ENCODE measurements at places on chromosomes 11 and 22.

DNA sequence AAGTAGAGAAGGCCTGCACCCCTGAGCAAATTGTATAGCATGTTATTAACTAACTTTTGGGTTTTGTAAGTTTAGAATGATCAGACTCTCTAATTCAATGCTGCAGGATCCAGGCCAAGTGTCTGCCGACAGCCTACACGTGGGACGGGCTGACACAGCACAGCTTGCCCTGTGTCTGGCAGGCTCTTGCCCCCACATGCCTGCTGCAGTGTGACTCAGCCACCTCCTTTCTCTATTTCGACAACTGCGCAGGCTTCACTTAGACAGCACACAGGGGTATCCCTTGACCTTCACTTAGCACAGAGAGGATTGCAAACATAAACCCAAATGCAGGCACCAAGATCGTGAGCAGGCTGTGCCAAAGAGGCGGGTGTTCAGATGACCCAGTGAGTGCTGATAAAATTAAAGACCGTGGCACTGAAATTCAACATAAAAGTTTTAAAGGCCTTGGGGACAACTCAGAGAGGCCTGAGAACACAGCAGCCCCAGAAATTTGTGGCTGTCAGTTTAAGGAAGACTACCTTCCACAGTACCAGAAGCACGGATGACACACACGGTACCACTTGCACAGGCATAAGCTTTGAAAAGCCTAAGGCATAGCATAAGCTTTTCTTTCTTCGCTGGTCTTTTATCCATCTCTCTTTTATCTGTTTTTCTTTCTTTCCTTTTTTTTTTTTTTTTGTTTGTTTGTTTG is 37.8 kb downstream of the SCN3B start:
- DNase-seq, result no peak

GRCh38 chr22:41826430-41827383 is 6.2 kb upstream of the SREBF2 start:
- DNase-seq, result no peak

GRCh38 chr22:30290342-30291057 is 1.2 kb upstream of the CASTOR1 start:
- DNase-seq, result no peak

GRCh38 chr11:12667646-12668045 is 6.6 kb upstream of the TEAD1 start:
- no peak for DNase-seq

GRCh38 chr22:44206696-44207095 is 26.0 kb downstream of the PARVG start:
- no peak for DNase-seq

GRCh38 chr22:19870153-19871022 is 15.7 kb upstream of the GNB1L start:
- no peak for DNase-seq

DNA sequence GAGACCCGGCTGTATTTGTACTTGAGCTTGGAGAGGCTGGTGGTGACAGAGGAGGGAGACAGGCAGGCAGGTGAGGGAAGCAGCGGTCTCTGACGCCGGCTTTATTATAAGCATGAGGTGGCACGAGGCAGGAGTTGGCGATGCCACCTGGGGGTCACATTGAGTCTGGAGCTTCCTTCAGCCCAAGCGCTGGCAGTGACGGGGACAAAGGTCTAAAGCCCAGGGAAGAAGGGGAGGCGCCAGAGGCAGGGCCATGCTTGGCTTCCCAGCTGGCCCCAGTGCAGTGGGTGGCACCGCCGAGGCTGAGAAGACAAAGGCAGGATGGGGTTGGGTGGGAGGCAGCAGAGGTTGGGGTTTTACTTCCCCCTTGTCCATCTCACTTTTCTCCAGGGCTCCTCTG is 4.5 kb downstream of the FXYD2 start:
- DNase-seq, result no peak

- DNase-seq, result no peak
These were observed 4.8 kb upstream of the CHRM1 start for GRCh38 chr11:62925745-62926679.

GRCh38 chr11:7654195-7654705 is 19.1 kb downstream of the CYB5R2 start:
- no peak for DNase-seq

- DNase-seq, result peak; percentile 23
These were observed at the start of gene GUCD1 for GRCh38 chr22:24554313-24555164. Gene GUCD1, minus strand, starts transcription at chr22:24555138. Its CDS starts 147 bp downstream, at chr22:24554991.

DNA sequence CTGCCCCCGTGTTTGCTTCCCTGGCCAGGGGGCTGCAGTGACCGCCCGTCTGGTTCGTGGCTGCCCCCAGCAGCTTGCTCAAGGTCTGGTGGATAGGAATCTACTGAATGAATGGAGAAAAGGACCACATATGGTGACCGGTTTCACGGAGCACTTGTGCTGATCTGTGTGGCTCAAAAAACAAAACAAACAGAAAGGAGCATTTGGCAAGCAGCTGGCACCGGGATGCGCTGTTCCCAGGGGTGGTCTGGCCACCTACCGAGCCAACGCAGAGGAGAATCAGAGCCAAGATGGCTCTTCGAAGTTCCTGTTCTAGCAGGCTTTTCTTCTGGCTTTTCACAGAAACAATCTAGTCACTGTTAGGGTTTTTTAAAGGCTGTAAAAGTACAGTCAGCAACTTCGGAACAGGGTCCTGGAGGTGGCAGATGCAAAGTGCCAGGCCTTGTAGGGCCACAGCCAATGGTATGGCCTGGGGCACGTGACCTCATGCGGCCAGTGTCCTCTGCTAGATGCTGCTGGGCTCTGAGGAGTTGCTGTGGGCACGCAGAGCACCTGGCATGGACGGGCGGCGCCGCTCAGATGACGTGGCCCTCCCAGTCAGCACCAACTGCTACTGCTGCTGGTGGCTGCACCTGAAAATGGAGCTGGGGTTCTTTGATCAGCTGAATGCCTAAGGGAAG is 27.3 kb upstream of the PACSIN2 start:
- DNase-seq, result no peak

GRCh38 chr22:34878171-34878570 is 187.8 kb upstream of the ISX start:
- no peak for DNase-seq

- DNase-seq, result peak; percentile 33
These were observed 3.8 kb downstream of the APOL3 start for GRCh38 chr22:36156515-36157419.

DNA sequence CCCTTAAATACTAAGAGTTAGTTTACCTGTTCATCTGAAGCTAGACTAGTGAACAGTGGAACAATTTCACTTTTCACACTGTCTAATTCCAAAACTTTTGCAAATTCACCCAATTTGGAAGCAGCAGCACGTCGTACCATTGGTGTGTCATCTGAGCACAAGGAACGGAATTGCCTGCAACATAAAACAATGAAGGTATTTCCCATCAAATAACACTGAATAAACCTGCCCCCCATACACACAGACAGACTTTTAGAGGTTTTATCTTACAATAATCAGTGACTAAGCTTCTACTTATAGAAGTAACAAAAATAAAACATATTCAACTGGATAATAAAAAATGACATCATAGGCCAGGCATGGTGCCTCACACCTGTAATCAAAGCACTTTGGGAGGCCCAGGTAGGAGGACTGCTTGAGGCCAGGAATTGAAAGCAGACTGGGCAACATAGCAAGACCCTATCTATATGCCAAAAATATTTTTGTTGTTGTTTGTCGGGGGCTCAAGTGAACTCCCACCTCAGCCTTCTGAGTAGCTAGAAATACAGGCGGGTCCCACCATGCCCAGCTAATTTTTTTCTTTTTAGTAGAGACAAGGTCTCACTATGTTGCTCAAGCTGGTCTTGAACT is 6.3 kb downstream of the PPP2R1B start:
- no peak for DNase-seq

- no peak for DNase-seq
These were observed 7.5 kb upstream of the CDKN1C start for GRCh38 chr11:2892967-2893528.

DNA sequence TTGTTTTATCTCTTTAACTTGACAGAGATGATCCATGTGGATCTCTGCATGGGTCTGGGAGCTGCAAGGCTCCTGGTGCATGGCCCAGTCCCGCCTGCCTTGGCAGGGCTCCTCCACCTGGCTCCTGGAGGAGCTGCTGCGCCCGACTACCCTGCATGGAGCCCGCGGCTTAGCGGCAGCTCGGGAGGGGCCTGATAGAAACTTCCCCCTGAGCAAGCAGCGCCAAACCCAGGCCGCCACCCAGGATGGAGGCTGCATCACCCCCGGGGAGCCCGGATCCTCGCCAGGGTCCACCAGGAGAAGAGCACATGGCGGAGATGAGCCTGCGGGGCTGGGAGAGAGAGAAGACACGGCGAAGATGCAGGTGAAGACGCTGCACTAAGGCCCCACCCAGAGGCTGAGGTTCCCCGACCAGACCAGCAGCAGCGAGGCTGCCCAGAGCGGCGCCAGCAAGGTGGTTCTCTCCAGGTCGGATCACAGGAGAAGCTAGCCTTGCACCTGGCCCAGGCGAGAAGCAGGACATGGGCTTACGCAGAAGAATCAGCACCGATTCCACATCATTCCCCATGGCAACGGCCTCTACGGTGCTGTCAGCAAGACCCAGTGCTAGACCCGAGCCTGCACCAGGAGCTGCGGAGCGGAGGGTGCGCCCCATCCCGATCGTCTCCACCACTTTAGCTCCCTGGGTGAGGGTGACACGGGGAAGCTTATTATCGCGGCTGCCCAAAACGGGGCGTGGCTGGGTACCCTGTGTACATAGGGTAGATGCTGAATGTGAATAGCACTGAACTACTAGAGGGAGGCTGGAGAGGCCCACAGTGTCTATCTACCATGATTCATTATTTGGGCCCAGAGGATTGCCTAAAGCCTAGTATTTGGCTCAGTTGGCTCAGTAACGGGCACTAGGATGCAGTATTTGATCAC is 41.3 kb upstream of the VPREB1 start:
- no peak for DNase-seq

- no peak for DNase-seq
These were observed 286.4 kb upstream of the TENM4 start for GRCh38 chr11:79727221-79727620.

DNA sequence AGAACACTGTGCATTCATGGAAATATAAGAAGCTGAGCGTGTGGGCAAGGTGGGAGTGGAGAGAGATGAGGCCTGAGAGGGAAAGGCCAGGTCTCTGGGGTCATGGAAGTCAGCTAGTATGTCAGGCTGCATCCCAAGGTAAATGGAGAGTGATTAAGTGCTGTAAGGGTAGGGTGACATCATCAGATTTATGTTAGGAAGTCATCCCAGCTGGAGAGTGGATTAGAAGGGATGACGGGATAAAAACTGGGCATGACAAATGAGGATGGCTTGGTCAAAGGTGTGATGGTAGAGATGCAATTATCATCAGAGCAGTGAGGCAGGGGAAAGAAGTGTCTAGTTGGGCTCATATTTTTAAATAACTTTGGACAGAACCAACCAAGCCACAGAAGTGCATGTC is 3.5 kb upstream of the ENDOD1 start:
- no peak for DNase-seq

DNA sequence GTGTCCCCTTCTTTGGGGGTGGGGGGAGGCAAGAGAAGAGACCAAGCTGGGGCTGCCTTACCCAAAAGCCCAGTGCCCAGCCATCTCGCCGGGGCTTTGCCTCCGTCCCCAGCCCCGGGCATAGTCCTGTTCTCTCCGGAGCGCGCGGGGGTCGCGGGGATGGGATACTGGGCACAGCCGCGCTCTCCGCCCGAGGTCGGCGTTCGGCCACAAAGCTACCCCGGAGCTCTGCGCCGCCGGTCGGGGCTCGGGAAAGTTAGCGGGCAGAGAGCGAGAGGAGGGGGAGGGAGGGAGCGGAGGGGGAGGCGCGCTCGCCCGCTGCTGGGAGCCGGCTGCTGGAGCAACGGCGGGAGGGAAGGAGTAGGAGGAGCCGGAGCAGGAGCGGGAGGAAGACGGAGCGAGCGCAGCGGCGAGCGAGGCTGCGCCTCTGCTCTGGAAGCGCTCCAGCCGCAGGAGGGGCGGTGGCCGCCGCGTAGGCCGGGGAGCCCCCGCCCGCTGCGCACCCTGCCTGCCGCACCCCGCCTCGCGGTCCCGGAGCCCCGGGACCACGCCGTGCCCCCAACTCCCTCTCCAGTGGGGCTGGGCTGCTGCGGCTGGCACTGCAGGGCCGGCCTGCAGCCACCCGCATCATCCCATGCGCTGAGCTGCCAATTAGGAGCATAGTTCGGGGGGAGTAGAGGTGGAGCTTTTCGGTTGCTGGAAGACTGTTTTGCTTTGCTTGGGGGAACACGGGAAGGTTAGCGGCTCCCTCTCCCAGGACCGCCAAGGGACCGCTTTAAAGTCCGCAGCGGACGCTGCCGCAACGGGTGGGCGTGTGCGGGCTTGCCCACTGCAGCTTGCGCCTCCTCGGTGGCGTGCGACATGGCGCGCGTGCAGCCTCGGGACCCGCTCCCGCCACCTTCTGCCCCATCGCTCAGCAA is at the start of gene SCN4B:
Gene SCN4B, minus strand, starts transcription at position 272 of the 920 bp plus-strand sequence. Its CDS starts 150 bp downstream, at position 122.
- no peak for DNase-seq

DNA sequence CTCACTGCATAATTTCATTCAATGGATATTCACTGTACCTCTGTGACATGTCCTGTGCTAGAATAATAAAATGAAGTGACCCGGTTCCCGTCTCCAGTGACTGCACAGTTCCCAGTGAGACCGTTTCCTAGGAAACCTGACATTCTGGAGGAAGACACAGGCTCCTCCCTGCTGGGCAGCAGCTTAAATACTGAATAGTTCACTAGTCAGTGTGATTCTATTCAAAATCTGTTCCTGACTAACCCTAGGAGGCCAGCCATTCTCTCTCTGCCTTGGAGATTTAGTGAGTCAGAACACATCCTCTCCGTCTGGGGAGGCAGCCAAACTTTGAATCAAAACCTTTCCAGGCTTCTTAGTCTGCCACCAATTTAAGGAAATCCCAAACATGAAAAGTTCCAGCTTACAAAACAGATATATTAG is 11.3 kb downstream of the TRIM66 start:
- no peak for DNase-seq

DNA sequence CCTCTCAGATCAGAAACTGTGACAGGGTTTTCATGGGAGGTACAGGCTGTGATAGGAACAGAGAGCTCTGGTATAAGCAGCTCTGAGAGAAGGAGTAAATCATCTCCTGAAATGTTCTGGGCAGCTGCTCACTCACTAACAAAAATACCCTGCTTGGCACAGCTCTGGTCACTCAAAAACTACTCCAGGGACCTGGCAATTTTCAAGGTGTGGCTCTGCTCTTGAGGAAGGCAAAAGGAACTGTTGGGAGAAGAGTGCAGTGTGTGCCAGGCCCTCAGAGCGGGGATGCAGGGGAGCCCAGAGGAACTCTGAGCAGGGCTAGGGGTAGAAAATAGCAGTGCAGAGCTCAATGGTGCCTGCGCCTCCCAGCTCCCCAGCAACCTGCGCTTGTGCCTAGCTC is 180.5 kb upstream of the ZBED5 start:
- no peak for DNase-seq

DNA sequence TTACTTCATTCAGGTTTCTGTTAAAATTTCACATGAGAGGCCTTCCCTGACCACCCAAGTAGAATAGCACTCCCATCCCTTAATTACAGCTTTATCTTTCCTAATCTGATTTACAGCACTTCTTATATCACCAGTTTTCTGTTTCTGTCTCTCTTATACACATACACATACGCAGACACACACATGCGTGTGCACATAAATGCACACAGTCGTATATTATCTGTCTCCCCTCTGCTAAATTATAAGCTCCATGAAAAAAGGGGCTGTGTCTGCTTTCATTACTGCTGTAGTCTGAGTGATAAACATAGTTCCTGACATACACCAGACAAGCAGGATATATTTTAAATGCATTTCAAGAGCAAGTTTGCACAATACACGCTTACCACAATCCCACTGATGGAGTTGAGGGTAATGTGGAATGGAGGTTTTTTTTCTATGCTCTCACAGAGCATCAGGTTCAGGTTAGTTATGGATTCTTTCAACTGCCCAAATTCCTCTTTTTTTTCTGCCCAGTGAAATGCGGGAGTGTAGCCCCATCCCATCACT is 13.7 kb upstream of the TOP3B start:
- no peak for DNase-seq

- no peak for DNase-seq
These were observed 1.8 kb downstream of the RASSF10 start for GRCh38 chr11:13010749-13011465.

Data from stimulated activated naive B cell treated with anti-CD40 and anti-IgM and Interleukin-4, amounts not matched to agents 10 μg/mL and 1 μg/mL and 100 μg/mL, for 72 hours (primary cell).